ENCODE measurements at places on chromosomes 7 and 10.
A peak's percentile ranks its signal among the peaks of the same experiment; 100 is the strongest.

- no peak for DNase-seq
Observed at GRCh38 chr10:97466755-97467154, 20.8 kb downstream of the ZDHHC16 start.

DNA sequence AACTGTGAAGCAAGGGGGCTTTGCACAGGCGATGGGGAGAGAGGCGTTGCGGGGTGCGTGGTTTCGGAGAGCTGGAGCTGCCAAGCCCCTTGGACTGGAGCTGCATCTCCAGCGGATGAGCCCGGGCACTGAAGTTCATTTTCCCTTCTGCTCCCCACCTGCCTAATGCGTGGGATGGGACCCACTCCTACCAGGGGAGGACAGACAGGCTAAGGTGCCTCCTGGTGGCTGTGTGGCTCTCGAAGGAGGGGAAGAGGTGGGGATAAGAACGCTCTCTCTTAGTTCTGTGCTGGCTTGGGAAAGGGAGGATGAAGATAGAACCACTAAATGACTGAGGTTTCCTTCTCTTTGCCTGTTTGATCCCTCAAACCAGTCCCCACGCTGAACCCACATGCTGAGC is 177.6 kb upstream of the PITRM1 start:
- no peak for DNase-seq

GRCh38 chr7:36986948-36987724 is 262.8 kb upstream of the AOAH start:
- DNase-seq = no peak

GRCh38 chr7:30654296-30655090 is 27.8 kb downstream of the CRHR2 start:
- no peak for DNase-seq

DNA sequence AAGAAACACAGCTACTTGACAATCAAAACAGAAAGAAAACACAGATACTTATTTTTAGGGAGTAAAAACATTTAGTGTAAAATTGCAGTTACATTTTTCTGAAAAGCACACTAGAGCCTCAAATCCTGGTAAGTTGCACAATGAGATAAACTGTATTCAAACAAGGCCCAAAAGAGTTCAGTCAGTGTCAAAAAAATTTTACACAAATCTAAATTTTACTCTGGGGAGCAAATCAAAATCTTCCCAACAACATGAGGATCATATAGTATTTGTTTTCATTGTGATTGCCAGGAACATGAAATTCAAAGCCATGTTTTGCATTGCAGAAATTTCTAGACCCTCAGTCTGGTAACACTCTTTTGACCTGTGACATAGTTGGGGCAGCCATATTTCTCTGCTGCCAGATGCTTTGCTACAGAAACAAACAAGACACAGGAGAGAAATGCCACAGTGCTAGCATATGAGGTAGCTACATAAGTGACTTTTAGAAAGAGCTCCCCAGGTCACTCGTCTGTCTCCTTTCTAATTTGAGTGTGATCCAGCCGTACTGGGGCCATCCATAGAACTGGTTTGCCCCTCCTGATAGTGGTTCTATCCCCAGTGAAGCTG is 49.6 kb downstream of the PDE1C start:
- no peak for DNase-seq

DNA sequence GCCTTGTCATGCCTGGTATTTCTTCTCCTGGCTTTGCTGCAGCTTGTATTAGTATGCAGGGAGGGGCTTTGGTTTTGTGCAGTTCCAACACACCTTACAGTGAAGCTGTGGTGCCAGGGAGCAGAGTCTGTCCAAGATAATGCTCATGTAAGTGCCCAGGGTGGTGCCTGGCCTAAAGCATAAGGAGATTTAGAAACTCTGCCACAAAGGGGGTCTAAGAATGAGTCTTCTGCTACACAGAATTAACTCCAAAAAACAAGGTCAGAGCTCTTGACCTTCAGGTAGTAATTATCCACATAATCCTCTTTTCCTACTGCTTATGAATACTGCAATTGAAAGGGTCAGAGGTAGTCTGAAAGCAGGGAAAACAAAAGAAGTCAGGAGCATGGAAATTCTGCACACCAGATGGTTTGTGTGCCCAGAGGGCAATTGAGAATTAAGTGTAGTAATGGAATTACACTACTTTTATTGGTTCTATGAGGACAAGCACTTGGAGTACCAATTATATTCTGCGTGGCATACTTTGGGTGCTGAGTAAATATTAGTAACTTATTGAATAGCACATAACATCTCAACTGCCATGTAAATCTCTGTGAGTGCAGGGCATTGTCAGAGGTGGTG is 121.5 kb downstream of the KAT6B start:
- DNase-seq = no peak

DNA sequence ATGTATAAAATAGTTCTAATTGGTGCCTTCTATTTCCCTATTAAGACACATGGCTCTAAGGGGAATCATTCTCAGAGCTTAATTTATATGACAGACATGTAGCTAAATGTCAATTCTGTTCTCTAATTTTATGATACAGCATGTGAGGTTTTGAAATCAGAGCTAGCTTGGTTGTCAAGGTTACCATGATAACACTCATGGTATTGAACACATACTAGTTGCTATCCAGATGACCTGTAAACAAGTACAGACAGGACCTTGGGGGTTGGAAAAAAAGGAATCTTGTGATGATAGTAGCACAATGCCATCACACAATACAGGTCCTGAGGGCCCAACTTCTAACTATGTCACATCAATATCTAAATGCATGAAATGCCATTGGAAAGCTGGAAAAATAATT is 49.2 kb downstream of the RHOBTB1 start:
- DNase-seq = no peak

DNA sequence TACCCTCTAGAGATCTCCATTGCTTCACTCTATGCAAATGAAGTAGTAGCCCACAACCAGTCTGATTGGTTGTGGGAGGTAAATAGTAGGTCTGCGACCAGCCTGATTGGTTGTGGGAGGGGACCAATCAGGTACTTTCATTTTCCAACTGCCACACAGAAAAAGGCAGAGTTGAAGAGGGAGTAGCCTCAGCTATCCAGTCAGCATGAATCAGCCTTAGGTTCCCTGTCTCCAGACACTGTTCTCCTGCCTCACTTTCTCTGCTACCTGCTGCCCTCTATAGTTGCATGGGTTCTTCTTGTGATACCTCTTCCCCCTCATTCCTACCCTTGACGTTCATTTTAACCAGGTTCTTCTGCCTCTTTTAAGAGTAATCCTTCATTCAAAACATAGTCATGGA is 114.5 kb upstream of the LYZL1 start:
- no peak for DNase-seq

DNA sequence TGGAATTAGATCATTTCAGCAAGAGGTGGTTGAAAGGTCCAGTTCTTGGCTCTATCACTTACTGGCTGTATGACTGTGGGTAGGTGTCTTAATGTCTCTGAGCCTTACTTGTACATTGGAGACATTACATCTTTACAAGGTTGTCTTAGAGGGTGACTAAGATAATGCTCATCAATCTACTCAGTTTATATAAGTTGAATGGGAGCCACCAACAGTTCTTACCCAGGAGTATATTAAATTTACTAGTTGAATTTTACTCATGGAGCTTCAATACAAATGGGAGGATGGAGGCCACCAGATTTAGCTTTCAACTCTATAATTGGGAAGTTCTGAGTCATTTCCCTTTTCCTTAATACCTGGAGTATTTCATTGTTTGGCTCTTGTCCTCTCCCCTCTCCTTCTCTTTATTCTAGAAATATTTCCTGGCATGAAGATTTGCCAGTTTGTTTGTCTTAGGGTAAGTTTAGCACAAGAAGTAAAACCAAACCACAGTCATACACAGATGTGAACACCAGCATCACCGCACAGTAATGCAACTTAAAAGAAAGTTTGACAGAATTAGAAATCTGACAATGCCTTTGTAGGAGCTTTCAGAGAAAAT is 222.8 kb downstream of the LRMDA start:
- no peak for DNase-seq

DNA sequence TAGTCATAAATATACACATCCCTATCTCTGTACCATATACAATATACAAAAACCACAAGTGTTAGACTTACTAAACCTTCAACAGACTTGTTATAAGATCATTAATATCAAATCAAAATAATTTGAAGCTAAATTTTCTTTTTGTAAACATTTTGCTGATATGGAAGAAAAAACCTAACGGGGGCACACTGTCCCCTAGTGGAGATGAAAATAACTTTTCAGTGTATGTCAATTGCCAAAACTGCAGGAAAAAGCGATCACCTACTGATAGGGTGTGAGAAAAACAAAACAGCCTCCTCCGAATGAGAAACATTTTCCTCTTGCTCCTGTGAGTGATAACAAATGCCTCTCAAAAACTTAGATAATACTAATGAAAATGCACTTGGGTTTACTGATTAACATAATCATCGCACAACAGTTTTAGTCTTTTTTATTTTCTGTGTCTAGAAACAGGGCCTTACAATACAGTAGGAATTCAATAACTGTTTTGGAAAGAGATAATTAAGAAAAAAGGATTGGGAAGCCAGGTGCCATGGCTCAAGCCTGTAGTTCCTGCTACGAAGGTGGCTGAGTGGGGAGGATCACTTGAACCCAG is 322.7 kb downstream of the CRPPA start:
- no peak for DNase-seq

DNA sequence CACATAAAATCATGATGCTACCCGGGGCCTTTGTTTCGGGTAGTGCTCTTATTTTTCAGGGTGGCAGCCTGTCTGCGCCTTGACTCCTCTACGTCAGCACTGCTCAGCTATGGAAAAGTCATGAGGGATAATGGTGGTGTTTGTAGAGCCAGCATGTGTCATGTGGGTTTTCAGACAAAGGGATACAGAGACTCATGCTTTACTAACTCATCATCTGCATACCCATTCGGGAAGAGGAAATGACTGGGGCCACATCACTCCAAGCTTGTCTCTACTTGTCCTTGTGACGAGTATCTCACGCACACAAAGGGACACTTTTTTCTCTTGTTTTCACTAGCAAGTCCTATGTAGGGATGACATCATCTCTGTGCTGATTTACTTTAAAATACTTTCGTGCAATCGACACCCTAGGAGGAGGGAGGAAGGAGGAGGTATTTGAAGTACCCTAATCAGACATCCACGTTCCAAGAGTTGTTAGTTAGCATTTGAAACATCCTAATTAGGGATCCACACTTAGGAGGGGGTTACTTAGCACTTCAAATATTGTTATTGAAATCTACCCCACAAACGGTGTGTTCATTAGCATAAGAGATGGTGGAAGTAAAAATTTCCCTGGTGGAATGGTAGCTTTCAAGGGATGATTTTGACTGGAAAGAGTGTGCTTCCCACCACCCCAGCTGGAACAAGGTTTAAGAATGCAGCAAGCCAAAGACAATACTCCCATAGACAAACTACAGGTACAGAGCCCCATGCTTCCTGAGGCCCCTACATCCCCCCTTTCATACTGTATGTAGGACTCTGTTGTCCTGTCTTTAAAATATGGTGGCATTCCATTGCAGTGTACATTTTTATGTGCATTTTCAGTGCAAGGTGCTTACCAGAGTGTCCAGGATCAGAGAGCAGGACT is 52.0 kb downstream of the THNSL1 start:
- peak; percentile 39 for DNase-seq

- DNase-seq = no peak
Observed at GRCh38 chr7:13258386-13258785, 571.0 kb downstream of the ARL4A start.

DNA sequence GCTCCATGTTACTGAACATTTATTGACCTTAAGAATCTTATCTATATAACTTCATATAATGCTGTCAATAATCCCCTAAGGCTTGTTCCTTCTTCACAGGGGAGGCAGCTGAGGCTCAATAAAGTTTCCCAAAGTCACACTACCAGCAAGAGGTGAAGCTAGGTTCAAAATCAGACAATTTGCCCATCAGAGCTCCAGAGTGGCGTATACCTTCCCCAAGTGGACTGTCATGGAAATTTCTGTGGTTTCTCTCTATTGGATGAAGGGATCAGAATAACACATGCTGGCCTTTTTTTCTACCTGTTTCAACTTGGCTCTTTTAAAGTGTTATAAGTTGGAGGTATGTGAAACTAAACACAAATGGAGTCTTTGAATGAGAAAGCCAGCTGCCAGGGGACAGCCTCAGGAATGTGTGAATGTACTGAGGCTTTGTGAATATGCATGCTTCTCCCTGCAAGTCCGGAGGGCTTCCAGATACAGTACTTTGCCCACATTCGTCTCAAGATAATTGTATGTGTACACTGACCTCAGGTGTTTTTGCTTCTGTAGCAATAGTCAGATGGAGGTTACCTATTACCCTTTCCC is 656.3 kb upstream of the CELF2 start:
- DNase-seq = no peak

Measured in pulmonary artery endothelial cell (primary cell).